ENCODE measurements at places on chromosomes 2 and 18.

DNA sequence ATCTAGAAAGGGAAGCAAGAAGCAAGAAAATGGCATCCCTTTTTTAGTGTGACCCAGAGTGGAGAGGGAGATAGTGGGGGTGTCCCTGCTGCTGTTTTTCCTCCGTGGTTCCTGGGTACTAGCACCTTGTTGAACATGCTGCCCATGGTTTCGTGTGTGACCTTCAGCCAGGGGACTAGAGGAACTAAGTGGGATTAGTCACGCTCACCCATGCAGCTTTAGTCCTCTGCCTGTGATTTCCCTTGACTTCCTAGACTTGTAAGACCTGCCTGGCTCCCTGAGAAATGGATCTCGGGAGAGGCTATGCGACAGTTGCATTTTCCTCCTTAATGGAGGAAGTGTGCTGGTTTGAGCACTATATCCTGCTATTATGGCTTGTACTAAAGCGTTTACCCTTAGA is 471.4 kb downstream of the DCDC2C start:
- no peak for DNase-seq

- no peak for DNase-seq
These were observed 71.7 kb downstream of the PTRHD1 start for GRCh38 chr2:24721470-24721869.

DNA sequence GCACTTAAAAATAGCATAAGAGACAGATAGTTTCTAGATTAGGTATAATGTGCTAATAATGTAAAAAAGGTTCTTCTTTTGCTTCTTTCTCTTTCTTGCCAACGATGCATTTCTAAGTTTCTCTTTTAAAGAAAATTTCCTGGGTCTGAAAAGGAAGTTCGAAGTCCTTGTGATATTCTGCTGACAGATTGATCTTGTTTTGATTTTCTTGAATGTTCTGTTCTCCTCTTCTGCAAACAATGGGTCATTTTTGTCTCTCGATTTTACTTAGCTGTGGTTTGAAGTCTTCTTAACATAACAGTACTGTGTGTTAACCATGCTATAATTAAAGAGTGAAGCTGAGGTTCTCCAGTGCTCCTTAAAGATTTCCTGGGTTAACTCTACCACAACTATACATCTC is 61.1 kb upstream of the ACYP2 start:
- DNase-seq, result no peak

- DNase-seq, result no peak
These were observed 158.9 kb downstream of the RHBDD1 start for GRCh38 chr2:226994775-226995174.

DNA sequence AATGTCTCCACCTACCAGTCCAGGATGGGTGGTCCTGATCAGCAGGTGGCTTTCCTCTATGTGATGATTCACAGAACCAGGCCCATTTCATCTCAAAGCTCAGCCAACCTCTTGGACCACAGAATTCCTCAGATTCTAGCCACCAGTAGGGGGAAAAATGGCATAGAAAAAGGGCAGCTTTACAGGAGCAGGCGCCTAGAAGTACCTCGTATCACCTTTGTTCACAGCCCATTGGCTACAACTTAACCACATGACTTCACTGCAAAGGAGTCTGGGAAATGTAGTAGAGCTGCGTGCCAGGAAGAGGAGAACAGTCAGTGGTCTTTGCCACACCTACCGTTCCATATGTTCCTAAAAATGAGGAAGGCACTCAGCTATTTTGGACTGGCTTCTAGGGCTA is 62.8 kb upstream of the DTNA start:
- peak; percentile 2 for DNase-seq

DNA sequence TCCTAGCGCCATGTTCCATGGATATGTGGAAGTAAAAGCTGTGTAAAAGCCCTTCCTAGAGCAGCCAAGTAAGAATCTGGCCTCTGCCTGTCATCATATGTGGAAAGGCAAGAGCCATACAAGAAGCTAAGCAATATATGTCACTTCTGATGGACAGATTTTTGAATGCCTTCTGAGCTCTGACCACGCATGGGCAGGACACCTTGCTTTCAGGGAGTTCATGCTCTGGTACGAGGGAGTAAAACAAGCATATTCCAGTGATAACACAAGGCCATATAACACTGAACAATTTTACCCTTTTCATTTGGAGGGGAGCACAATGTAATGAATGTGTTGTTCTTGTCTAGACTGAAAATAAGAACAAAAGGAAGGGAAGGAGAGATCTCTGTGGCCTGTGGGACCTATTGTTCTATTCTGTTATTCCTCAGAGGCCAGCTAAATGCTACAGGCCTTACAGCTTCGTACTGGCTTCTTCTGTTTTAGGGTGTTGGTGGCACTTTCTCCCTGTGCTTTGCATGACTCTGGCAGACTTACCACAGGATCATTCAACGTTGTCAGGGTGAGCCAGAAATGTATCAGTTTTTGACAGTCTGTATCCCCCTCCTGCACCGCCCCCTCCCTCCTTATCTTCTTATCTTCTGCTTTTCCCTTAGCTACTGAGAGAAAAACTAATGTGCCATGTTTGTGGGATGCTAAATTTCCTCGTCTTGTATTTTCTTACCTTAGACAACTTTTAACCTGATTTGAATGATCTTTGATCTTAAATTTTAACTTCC is 99.5 kb downstream of the MAP4K4 start:
- peak; percentile 32 for DNase-seq

- DNase-seq, result no peak
These were observed 232.8 kb downstream of the PIK3C3 start for GRCh38 chr18:42187611-42188380.

- DNase-seq, result no peak
These were observed 521.2 kb upstream of the POU3F3 start for GRCh38 chr2:104332731-104333130.

GRCh38 chr2:3460156-3460555 is 59.2 kb downstream of the ADI1 start:
- DNase-seq, result no peak

GRCh38 chr2:29130295-29130694 is 15.1 kb downstream of the CLIP4 start:
- no peak for DNase-seq

DNA sequence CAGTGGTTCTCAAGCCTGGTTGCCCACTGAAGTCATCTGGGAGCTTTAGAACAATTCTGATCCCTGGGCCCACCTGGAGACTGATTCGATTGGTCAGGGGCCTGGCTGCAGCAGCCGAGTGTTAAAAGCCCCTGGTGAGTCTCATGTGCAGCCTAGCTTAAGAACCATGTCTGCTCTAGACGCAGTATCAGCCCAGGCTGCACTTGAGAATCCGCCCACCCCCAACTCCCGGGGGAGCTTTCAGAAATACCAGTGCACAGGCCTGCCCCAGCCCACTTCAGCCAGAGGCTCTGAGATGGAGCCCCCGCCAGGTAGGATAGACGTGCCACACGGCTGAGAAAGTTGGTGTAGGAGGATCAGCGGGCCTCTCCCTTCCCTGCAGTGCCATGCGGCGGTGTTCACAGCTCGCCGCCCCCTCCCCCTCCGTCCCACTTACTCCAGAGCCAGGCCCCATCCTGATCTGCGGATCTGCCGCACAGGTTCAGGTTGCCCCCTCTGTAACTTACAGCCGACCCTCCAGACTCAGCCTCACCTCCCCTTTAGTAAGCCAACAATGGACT is 209.0 kb upstream of the RAB12 start:
- DNase-seq, result no peak

DNA sequence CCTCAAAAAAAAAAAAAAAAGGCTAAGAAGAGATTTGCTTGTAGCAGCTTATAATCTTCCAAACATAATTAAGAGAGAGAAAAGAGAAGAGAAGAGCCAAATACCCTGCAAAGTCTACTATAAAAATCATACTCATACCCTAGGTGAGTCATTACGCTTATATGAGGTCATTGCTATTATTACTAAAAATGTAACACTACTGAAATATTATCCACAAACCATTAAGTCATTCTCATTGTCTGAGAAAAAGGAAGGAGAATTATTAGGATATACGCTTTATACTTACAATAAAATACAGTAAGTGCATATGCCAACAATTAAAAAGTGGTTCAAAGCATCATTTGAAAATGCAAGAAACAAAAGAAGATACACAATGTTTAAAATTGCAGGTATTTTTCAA is 66.5 kb downstream of the COLEC12 start:
- no peak for DNase-seq

DNA sequence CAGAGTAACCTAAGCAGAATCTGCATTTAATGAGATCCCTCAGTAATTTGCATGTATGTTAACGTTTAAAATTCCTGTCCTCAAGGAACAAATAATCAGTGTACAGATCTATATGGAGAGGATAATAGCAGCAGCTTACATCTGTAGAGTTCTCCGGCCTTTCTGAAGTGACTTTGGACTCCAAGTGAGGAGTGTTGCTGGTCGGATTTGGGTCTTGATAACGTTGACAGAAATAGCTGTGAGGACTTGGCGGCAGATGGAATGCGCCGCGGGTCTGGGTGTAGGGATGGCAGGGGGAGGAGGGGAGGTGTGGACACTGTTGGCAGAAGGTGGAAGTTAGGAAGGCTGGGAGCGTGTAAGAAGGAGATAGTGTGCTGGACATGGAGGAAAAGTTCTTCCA is 170.9 kb upstream of the GATA6 start:
- no peak for DNase-seq

GRCh38 chr2:236576087-236576486 is 6.5 kb downstream of the ACKR3 start:
- no peak for DNase-seq

- no peak for DNase-seq
These were observed 36.5 kb upstream of the PGAP1 start for GRCh38 chr2:196963043-196963442.

DNA sequence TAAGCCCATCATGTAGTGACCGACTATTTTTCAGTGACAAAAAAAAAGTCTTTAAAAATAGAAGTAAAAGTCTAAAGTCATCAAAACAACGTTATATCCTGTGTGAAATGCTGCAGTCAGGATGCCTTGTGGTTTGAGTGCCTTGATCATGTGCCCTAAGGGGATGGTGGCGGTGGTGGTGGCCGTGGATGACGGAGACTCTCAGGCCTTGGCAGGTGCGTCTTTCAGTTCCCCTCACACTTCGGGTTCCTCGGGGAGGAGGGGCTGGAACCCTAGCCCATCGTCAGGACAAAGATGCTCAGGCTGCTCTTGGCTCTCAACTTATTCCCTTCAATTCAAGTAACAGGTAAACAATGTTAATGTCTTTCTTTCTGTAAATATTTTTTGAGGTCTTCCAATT is at the start of gene CD28:
Gene CD28, plus strand, starts transcription at position 237 of the 400 bp plus-strand sequence. Its CDS starts 58 bp downstream, at position 295.
- DNase-seq, result no peak

DNA sequence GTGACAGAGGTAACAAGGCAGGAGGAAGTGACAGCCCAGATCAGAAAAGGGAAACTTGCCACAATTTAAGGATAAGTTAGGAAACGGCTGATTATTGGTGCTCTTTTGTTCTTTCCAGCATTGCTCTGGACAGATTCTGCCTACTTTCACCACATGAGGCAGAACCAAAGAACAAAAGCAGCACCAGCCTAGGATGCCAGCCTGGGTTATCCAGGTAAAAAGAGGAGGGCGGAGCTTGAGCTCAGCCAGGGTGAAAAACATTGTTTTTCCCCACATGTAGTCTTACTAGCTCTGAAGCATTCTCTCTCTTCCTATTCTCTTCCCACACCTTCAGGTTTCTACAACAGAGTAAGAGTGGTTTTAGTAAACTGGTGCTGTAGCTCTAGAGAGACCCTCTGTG is 300.5 kb downstream of the TMX3 start:
- no peak for DNase-seq

- no peak for DNase-seq
These were observed 39.3 kb downstream of the RTN4 start for GRCh38 chr2:55010915-55011314.

GRCh38 chr2:238710032-238710735 is 137.7 kb upstream of the TWIST2 start:
- no peak for DNase-seq

All from K562 (cell line).